Neuronal stem cell (in vitro differentiated cells): ENCODE measurements at places on chromosomes 3 and 15.

DNA sequence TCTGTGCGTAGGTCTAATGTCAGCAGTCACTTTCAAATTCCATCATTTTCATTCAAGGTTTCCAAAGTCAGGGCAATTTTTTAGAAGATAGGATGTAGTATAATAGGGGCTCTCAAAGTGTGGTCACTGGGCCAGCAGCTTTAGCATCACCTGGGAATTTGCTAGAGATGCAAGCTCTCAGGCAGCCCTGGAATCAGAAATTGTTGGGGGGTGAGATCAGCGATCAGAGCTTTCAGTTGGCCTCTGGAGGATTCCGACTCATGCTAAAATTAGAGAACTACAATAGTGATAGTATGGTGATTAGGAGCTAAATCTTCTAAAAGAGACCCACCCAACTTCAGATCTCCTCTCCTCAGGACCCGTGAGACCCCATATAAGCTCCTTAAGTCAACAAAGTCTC is 2.4 kb upstream of the FRMD4B start:
- H3K4me1 ChIP-seq, result peaks cover 4% of the 10 kb centered on the region
- no peak overlapping the region for H3K27ac ChIP-seq
- DNase-seq, result no peak
- H3K36me3 ChIP-seq, result no peaks in the 10 kb centered on the region

- DNase-seq, result no peak
- no peaks in the 10 kb centered on the region for H3K27me3 ChIP-seq
- H3K4me3 ChIP-seq, result no peak overlapping the region
- peaks cover 96% of the 10 kb centered on the region for H3K36me3 ChIP-seq
These were observed 23.9 kb downstream of the SLTM start for GRCh38 chr15:58909616-58910015.

- H3K36me3 ChIP-seq, result no peaks in the 10 kb centered on the region
- no peak overlapping the region for H3K27ac ChIP-seq
- H3K4me1 ChIP-seq, result no peaks in the 10 kb centered on the region
These were observed 447.0 kb upstream of the NECTIN3 start for GRCh38 chr3:110624576-110624975.

GRCh38 chr3:29635888-29636287 is 355.0 kb downstream of the RBMS3 start:
- H3K4me1 ChIP-seq, result peaks cover 2% of the 10 kb centered on the region
- DNase-seq, result no peak
- H3K27ac ChIP-seq, result no peak overlapping the region

- no peak overlapping the region for H3K4me3 ChIP-seq
- DNase-seq, result no peak
- no peak overlapping the region for H3K27ac ChIP-seq
- H3K27me3 ChIP-seq, result peaks cover 16% of the 10 kb centered on the region
- H3K4me1 ChIP-seq, result no peaks in the 10 kb centered on the region
These were observed 68.4 kb upstream of the LARS2 start for GRCh38 chr3:45319996-45320305.
